Vagina (tissue), 2 donors: ENCODE measurements at places on chromosomes 6 and 20. TPM values are rescaled to one million over a fixed set of nuclear protein-coding genes. Genes with fewer than 3 reads are reported as not detected.

DNA sequence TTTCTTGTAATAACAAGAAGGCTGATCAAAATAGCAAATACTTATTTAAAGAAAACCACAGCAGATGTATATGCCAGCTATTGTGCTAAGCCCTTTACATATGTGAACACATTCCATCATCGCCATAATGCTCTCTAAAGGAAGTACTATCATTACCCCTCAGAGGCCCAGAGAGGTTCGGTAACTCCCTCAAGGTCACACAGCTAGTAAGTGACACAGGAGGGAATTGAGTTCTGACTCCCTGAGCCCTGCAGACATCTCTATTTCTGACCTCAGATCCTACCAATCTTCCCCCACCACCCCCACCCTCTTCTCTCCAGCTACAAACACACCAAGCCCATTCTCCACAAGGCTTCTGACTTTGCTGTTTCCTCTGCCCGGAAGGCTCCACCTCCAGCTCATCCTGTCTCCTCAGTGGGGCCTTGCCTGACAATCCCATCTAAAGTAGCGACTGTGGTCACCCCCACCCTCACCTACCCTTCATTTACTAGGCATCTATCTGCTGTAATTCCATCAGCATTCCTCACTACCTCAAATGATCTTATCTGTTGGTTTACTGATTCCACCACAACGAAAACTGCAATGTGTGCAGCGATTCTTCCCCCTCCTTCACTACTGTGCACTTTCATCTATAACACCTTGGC lies 234.5 kb downstream of the LRFN2 start:
- no peak overlapping the region for H3K4me3 ChIP-seq
- H3K27ac ChIP-seq = no peak overlapping the region
- H3K36me3 ChIP-seq = no peaks in the 10 kb centered on the region
- DNase-seq = peak; percentile 29
- no peaks in the 10 kb centered on the region for H3K27me3 ChIP-seq

CPNE1 gene
- total RNA-seq = 149 TPM

DNA sequence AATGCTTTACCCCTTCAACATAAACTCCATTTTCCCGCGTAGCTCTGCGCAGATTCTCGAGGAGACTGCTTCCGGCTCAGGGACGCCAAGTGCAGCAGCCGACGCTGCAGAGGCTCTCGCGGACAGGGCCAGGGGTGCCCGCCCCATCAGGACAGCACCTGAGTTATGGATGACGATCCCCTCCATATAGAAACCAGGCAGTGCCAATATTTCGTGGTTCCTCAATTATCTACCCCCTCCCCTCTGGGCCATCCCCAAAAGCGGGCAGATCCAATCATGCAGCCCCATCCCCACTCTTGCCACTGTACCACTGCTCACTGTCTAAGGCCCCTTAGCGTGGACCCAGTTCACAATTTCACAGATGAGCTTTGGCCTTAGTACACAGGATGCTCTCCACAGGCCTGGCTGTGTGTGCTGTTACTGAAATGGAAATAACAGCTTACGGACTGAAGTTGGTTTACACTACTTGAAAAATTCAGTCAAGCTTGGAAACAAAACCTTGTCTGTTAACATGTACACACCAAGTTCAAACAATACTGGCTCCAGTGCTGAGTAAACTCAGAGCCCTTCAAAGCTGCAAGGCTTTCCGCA lies 74.5 kb downstream of the DACT2 start:
- no peaks in the 10 kb centered on the region for H3K4me1 ChIP-seq
- no peaks in the 10 kb centered on the region for H3K36me3 ChIP-seq
- no peak overlapping the region for H3K4me3 ChIP-seq
- DNase-seq = no peak
- no peak overlapping the region for H3K27ac ChIP-seq

- no peak for DNase-seq
- H3K36me3 ChIP-seq = no peaks in the 10 kb centered on the region
- no peak overlapping the region for H3K4me3 ChIP-seq
These were observed 222.2 kb downstream of the BCKDHB start for GRCh38 chr6:80328652-80329051.
